Central memory CD8-positive, alpha-beta T cell (primary cell): ENCODE measurements at places on chromosomes 7 and 10.

DNA sequence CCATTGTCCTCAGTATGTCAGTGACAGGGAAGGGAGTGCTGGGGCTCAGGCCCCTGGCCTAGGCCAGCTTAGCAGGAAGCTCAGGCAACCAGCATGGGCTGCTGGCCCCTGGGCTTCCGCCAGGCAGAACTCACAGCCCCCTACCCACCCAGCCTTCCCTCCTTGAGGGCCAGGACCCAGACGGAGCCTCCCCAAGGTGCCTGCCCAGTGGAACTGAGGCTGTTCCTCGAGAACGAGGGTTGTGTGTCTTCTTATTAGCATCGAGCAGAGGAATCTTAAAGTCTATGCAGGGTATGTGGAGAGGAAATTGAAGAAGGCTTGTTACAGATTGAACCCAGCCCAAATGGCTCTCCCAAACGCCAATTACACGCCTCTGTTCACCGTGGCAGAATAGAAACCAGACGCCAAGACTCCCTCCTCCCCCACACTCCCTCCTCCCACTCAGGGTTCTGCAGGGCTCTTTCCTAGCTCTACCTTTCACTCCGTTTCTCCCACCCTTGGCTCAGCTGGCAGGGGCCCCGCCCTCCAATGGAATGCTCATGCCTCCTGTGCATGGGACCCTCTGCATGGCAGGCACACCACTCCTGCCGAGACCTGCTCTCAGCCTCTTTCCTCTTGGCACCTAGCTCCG, 134.4 kb downstream of the ZMIZ1 start:
- no peak overlapping the region for H3K27ac ChIP-seq
- no peak for DNase-seq
- H3K4me3 ChIP-seq: no peak overlapping the region
- H3K27me3 ChIP-seq: no peaks in the 10 kb centered on the region

DNA sequence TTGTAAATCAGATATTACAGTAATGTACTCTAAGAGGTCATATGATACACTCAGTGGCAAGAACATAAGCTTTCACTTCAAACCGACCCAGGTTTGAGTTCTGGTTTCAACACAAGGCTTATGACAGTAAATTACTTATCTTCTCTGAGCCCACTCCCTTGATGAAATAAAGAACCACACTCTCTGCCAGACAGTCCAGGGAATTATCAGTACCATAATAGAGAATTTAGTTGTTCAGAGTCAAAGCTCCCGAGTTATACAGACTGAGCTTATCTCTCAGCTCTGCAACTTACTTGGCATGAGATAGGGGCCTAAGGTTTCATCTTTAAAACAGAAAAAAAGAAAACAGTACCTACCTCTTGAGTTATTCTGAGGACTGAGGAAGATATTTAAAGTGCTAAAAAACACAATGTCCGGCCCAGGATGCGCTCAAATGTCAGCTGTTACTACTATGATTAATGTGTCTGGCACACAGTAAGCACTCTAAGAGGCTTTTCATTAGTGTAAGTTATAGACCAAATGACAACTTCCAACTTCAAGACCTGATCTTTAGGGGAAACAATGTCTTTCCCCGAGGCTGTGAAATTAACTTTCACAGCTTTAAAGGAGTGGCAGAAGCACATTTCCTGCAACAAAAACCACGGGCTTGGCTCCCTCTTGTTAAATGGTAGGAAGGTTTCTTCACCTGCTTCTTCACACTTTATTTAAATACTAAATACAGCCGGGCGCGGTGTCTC, 38.1 kb downstream of the UBE2H start:
- peaks cover 68% of the 10 kb centered on the region for H3K4me1 ChIP-seq
- H3K27me3 ChIP-seq: no peaks in the 10 kb centered on the region
- peak overlapping the region; percentile 56 for H3K4me3 ChIP-seq
- H3K36me3 ChIP-seq: peaks cover 8% of the 10 kb centered on the region
- DNase-seq: peak; percentile 29

- no peak overlapping the region for H3K27ac ChIP-seq
- peaks cover 20% of the 10 kb centered on the region for H3K27me3 ChIP-seq
- no peak for DNase-seq
- H3K36me3 ChIP-seq: no peaks in the 10 kb centered on the region
- H3K4me1 ChIP-seq: no peaks in the 10 kb centered on the region
Observed at GRCh38 chr10:44126291-44126717, 258.6 kb downstream of the CXCL12 start.

DNA sequence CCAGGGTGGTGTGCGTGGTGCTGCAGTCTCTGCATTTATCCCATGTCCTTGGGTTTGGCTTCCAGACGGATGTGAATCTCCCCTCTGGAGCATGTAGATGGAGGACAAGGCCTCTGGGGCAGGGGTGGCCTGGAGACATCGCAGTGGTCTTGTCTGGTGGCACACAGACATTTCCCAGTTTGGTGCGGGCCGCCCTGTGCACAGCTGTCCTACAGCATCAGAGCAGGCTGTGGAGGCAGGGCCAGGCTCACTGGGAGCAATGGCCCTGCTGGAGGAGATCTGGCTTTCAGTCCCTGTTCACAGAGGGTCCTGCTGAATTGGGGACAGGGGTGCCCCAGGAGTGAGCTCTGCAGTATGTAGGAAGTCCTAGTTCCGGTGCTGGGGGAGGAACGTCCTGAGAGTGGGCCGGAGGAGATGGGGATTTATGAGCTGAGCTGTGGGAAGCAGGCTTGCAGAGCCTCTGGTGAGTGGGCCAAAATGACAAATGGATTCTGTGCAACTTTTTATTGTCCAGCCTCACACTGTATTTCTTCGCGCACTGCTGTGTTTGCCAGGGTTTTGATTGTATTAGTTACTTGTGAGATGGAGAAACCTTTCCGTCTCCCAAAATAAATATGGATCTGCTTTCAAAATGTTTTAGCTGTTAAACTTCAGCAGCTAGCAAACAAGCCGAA, 40.3 kb downstream of the MGMT start:
- H3K27ac ChIP-seq: no peak overlapping the region
- H3K36me3 ChIP-seq: no peaks in the 10 kb centered on the region
- peaks cover 33% of the 10 kb centered on the region for H3K4me1 ChIP-seq
- no peaks in the 10 kb centered on the region for H3K27me3 ChIP-seq
- no peak for DNase-seq

DNA sequence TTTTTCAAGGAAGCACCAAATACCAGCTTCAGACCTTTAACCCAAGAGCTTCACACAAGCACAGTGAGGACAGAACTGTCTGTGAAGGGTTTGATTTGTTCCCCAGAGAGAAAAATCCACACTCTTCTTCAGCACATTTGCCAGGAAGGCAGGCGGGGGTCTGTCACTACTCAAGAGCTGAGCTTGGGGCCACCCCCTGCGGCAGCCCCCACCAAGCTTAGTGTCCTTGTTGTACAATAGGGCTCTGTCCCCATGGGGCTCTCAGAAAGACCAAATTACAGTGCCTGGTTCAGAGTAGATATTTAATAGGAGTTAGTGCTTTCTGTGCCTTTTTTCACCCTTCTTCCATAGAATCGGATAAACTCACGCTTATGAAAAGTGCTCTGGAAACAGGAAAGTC, 12.4 kb downstream of the ECHDC3 start:
- no peak overlapping the region for H3K4me3 ChIP-seq
- no peaks in the 10 kb centered on the region for H3K27me3 ChIP-seq
- no peak overlapping the region for H3K27ac ChIP-seq
- H3K4me1 ChIP-seq: no peaks in the 10 kb centered on the region
- DNase-seq: no peak

- DNase-seq: no peak
- H3K27me3 ChIP-seq: peaks cover 32% of the 10 kb centered on the region
- H3K4me1 ChIP-seq: no peaks in the 10 kb centered on the region
- no peaks in the 10 kb centered on the region for H3K36me3 ChIP-seq
- H3K4me3 ChIP-seq: no peak overlapping the region
Observed at GRCh38 chr10:90959826-90960225, 38.9 kb upstream of the ANKRD1 start.

DNA sequence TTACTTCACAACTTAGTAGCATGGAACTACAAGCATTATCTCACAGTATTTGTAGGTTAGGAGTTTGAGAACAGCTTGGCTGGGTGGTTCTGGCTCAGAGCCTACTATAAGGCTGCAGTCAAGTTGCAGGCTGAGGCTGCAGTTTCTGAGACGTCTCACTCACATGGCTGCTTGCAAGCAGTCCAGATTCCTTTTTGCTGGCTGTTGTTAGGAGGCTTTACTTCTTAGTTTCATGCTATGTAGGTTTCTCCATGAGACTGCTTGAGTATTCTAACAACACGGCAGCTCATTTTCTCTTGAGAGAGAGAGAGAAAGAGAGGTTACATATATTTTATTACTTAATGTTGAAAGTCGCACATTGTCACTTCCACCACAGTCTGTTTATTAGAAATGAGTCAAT, 1073.9 kb downstream of the NXPH1 start:
- DNase-seq: no peak
- H3K27ac ChIP-seq: no peak overlapping the region
- H3K4me1 ChIP-seq: no peaks in the 10 kb centered on the region

DNA sequence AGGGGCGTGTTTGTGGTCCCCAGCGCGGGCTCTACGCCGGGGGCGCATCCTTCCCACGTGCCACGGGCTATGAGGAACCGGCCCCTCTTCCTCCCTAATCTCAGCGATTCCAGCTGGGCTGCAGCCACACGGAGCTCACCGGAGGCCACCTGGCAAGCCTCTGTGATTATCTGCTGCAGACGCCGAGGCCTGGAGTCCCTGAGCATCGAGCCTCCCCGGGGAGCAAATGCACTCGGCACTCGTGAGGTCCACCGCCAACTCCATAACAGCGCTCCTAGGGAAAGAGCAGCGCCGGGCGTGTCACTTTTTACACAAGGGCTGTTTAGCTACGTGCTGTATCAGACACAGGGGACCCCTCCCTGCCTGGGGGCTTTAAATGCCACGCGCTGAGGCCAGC, 101.2 kb downstream of the DYNC2I1 start:
- peak overlapping the region; percentile 79 for H3K4me3 ChIP-seq
- H3K27me3 ChIP-seq: peaks cover 26% of the 10 kb centered on the region
- H3K4me1 ChIP-seq: peaks cover 13% of the 10 kb centered on the region
- no peak overlapping the region for H3K27ac ChIP-seq
- no peak for DNase-seq

DNA sequence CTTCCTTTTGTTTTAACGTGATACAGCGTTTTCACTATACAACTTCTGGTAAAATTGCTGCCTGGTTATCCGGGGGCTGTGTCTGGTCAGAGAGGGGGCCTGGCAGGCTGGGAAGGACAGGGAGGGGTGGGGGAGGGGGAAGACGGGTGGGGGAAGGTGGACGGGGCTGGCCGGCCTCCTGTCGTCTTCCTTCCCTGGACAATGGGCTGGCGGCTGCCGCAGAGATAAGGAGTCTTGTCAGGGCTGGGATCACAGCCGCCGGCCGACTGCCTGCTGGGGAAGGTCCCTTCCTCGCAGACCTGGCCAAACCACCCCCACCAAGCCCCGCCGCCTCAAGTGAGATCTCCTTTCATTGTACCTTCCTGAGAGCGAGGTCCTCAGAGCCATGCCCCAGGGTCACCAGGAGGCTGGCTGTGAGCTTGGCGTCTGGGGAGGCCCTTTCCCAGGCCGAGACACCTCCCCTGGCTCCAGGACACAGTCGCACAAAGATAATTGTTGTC, 151.2 kb upstream of the TNRC18 start:
- peaks cover 41% of the 10 kb centered on the region for H3K27me3 ChIP-seq
- no peak overlapping the region for H3K4me3 ChIP-seq
- peaks cover 8% of the 10 kb centered on the region for H3K4me1 ChIP-seq
- H3K36me3 ChIP-seq: peaks cover 6% of the 10 kb centered on the region
- no peak for DNase-seq

- H3K27ac ChIP-seq: no peak overlapping the region
- no peaks in the 10 kb centered on the region for H3K4me1 ChIP-seq
- DNase-seq: no peak
- H3K27me3 ChIP-seq: peaks cover 56% of the 10 kb centered on the region
- H3K36me3 ChIP-seq: no peaks in the 10 kb centered on the region
Observed at GRCh38 chr7:45221896-45222604, 64.5 kb downstream of the RAMP3 start.

DNA sequence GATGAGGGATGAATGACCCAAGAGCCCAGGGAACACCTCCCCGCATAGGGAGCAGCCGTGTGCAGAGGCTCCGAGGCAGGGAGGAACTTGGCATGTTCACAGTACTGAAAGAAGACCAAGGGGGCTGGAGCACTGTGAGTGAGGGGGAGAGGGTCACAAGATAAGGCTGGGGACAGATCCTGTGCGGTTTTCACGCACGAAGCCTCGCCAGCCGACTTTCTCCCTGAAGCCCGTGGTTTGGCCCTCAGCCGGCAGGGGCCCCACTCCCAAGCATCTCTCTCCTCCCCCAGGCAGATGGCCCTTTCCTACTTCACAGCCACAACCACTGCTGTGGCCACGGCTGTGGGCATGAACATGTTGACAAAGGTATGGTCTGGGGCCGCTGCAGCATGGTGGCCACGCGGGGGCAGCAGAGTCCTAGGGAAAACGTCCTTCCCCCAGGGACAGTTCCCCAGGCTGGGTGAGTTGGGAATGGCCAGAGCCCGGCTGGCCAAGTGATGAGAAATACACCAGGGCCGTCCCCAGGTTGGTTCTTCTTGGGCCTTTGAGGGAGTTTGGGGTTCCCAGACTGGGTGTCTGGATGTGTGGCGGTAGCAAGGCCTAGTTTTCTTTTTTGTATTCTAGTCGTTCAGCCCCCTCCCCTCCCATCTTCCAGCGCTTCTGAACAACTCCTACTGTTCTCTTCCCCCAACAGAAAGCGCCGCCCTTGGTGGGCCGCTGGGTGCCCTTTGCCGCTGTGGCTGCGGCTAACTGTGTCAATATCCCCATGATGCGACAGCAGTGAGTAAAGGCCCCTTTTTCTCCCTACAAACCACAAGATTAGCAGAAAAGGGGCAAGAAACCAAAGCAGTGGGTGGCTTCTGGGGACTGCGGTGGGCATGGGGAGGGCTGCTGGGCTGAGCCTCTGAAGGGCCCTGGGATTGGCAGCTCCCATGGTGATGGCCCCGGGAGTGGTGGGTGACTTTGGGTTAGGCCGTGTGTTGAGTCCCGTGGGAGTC, 14.4 kb upstream of the WBP1L start:
- no peak overlapping the region for H3K4me3 ChIP-seq
- DNase-seq: peak; percentile 29
- peaks cover 8% of the 10 kb centered on the region for H3K4me1 ChIP-seq

- H3K36me3 ChIP-seq: no peaks in the 10 kb centered on the region
- no peak for DNase-seq
- peaks cover 6% of the 10 kb centered on the region for H3K4me1 ChIP-seq
- H3K27ac ChIP-seq: no peak overlapping the region
- no peak overlapping the region for H3K4me3 ChIP-seq
Observed at GRCh38 chr7:159028508-159029401, 115.9 kb downstream of the VIPR2 start.

DNA sequence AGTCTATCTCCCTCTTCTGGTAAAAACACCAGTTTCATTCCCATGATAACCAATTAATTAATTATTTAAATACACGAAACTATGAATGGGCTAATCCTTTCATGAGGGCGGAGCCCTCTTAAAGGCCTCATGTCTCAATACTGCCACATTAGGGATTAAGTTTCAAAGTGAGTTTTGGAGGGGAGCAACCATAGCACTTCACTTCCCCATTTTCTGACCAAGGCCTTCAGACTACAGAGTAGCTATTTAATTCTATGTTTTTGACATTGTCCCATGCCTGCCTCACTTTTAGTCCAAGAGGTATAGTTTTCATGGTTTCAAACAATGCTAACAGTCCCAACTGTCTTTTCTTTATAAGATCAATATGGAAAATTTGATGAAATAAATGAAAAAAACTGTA, 618.6 kb downstream of the ZWINT start:
- H3K27me3 ChIP-seq: no peaks in the 10 kb centered on the region
- no peak overlapping the region for H3K27ac ChIP-seq
- no peaks in the 10 kb centered on the region for H3K4me1 ChIP-seq
- DNase-seq: no peak
- no peaks in the 10 kb centered on the region for H3K36me3 ChIP-seq

GRCh38 chr7:20083781-20084180, 133.4 kb downstream of the MACC1 start:
- H3K4me3 ChIP-seq: no peak overlapping the region
- H3K27me3 ChIP-seq: no peaks in the 10 kb centered on the region
- no peak overlapping the region for H3K27ac ChIP-seq
- H3K4me1 ChIP-seq: no peaks in the 10 kb centered on the region
- no peak for DNase-seq
